ENCODE measurements at places on chromosomes 2 and 18. TPM values are rescaled to one million over a fixed set of nuclear protein-coding genes. Genes with fewer than 3 reads are reported as not detected.

DNA sequence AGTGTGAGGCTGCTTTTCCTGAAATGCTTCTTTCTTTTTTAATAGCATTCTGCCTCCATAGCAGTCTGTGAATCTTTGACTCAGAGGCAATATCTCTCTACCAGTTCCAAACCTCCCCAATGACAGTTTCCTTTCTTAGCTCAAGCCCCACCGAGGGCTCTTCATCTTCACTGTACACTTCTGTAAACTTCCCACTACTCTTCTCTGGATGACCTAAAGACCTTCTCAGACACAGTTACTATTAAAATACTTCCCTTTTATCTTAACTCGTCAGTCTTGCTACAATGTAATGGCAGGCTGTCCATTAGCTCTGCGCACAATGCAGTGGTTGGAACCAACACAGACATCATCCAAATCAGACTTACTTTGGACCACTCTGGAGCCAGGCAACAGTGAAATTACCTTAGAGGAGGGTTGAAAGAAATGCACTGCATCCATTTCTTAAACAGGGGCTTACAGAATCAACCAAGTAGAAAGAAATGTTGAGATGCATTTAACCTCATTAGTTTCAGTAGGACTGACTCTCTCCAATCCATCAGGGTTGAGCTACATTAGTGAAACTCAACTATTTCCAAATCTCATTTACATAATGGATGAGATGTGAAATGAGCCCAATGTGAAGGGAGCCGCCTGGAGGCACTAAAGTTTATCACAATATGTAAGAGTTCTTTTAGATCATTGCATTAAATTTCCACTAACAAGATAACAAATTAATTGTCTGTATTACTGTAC is 343.8 kb downstream of the SETBP1 start:
- H3K4me3 ChIP-seq = no peak overlapping the region
- DNase-seq = no peak
- no peaks in the 10 kb centered on the region for H3K36me3 ChIP-seq
- peaks cover 5% of the 10 kb centered on the region for H3K4me1 ChIP-seq
- H3K27ac ChIP-seq = no peak overlapping the region
- H3K27me3 ChIP-seq = no peaks in the 10 kb centered on the region

Gene CNGA3
- total RNA-seq = not detected

Gene ZSWIM2
- not detected for total RNA-seq

GRCh38 chr2:2188941-2189340 is 142.1 kb downstream of the MYT1L start:
- no peak overlapping the region for H3K27ac ChIP-seq
- no peaks in the 10 kb centered on the region for H3K4me1 ChIP-seq
- no peak overlapping the region for H3K4me3 ChIP-seq
- H3K27me3 ChIP-seq = peaks cover 2% of the 10 kb centered on the region
- DNase-seq = no peak
- H3K36me3 ChIP-seq = no peaks in the 10 kb centered on the region

Gene FRZB
- total RNA-seq = 0.47 TPM

DNA sequence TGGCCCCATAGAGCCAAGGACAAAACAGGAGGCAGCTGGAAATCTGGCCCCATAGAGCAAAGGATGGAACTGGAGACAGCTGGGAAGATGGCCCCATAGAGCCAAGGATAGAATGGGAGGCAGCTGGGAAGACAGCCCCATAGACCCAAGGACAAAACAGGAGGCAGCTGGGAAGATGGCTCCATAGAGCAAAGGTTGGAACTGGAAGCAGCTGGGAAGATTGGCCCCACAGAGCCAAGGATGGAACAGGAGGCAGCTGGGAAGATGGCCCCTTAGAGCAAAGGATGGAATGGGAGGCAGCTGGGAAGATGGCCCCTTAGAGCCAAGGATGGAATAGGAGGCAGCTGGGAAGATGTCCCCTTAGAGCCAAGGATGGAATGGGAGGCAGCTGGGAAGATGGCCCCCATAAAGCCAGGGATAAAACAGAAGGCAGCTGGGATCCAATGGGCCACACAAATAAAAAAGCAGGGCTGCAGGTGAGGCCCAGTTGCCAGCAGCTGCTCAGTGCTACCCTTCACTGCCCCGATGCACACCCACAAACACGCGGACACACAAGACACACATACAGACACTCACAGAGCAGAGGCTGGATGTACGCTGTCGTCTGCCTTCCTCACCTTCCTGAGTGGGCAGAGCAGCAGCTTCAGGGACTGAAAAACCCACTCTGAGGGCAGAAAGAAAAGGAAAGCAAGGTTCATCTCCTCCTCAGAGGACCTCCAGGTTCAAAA is 505.4 kb upstream of the MYT1L start:
- H3K36me3 ChIP-seq = no peaks in the 10 kb centered on the region
- no peak overlapping the region for H3K4me3 ChIP-seq
- H3K27me3 ChIP-seq = no peaks in the 10 kb centered on the region
- H3K27ac ChIP-seq = no peak overlapping the region

DNA sequence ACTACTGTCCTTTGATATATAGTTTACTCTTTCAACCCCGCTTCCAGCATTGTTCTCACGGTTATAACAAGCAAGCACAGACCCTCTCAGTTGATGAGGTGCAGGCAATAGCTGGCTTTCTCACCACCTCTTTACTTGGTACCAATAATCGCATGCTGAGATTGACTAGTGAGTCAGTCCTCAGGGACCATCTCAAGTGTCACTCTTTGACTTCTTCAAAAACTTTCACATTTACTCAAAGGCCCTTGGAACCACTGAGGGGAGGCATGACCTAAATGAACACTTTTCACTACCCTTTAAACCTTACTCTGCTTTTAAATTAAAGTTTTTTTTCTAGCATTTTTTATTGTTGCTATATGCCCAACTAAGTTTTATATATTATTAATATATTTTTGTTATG is 101.8 kb downstream of the DAW1 start:
- no peaks in the 10 kb centered on the region for H3K4me1 ChIP-seq
- H3K36me3 ChIP-seq = no peaks in the 10 kb centered on the region
- H3K27ac ChIP-seq = no peak overlapping the region
- H3K27me3 ChIP-seq = no peaks in the 10 kb centered on the region
- no peak overlapping the region for H3K4me3 ChIP-seq

DNA sequence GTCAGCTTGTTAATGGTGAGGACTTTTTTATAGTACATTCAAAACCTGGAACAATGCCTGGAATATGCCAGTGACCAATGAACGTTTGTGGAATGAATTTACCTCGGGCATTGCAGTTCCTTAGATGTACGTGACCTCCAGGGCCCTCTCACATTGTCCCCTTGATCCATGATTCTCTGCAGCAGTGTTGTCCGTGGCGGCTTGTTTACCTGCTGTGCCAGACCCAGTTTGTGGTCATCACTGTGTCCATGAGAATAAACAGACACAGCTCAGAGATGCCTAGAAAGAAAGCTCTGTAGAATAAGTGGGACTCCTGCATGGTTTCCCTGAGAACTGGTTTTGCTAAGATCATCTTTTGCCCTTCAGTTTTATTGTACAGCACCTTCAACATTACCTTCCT is 1132.2 kb downstream of the DPP10 start:
- no peak for DNase-seq
- H3K4me1 ChIP-seq = no peaks in the 10 kb centered on the region
- no peak overlapping the region for H3K27ac ChIP-seq
- no peaks in the 10 kb centered on the region for H3K27me3 ChIP-seq
- no peak overlapping the region for H3K4me3 ChIP-seq

Gene RAD51AP2
- 0.25 TPM for total RNA-seq

DNA sequence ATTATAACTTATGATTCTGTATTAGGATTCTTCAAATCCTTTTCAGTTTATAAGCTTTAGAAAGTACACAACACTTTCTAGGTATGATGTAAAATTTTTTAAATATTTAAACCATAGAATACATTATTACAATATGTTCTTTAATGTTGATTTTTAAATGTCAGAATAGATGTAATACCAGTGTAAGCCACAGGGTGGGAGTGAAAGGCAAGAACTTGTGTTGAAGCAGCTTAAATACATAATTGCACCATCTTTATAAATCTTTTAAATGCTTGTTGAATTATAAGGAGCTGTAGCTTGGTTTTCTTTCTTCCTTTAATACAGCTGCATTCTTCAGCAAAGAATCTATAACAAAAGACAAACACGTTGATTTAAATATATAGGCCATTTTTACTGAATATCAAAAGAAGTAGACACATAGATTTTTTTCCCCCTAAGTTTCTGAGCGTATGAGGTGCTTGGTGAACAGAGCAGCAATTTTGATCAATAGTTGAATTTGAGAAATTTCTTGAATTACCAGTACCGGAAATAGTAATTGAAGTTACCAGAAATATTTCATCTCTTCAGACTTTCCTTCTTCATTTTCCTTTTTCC is 63.0 kb downstream of the TANK start:
- H3K27ac ChIP-seq = no peak overlapping the region
- no peak for DNase-seq
- no peak overlapping the region for H3K4me3 ChIP-seq
- peaks cover 1% of the 10 kb centered on the region for H3K4me1 ChIP-seq
- H3K36me3 ChIP-seq = peaks cover 2% of the 10 kb centered on the region

DNA sequence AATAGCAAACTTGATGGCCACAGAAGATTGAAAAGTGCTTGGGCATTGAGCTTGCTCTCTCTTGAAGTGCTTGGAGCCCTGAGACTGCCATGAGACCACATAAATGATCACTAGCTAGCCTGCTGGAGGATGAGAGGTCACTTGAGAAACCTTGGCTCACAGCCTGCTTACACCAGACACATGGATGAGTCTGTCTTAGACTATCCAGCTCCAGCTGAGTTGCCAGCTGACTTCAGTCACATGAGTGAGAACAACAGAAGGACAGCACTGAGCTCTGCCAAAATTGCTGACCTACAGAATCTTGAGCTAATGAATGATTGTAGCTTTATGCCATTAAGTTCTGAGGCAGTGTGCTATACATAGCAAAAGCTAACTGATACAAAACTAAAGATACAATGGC is 18.1 kb downstream of the NABP1 start:
- H3K4me3 ChIP-seq = no peak overlapping the region
- no peaks in the 10 kb centered on the region for H3K36me3 ChIP-seq
- DNase-seq = no peak
- H3K27ac ChIP-seq = no peak overlapping the region
- no peaks in the 10 kb centered on the region for H3K27me3 ChIP-seq

- H3K4me3 ChIP-seq = no peak overlapping the region
- no peaks in the 10 kb centered on the region for H3K27me3 ChIP-seq
- no peaks in the 10 kb centered on the region for H3K36me3 ChIP-seq
- no peak for DNase-seq
- H3K4me1 ChIP-seq = no peaks in the 10 kb centered on the region
- no peak overlapping the region for H3K27ac ChIP-seq
These were observed 213.3 kb upstream of the CXCR4 start for GRCh38 chr2:136331226-136331625.

Gene GPR35
- total RNA-seq = 0.50 TPM

Gene HOXD4
- not detected for total RNA-seq

Gene NABP1
- total RNA-seq = 9.9 TPM

DNA sequence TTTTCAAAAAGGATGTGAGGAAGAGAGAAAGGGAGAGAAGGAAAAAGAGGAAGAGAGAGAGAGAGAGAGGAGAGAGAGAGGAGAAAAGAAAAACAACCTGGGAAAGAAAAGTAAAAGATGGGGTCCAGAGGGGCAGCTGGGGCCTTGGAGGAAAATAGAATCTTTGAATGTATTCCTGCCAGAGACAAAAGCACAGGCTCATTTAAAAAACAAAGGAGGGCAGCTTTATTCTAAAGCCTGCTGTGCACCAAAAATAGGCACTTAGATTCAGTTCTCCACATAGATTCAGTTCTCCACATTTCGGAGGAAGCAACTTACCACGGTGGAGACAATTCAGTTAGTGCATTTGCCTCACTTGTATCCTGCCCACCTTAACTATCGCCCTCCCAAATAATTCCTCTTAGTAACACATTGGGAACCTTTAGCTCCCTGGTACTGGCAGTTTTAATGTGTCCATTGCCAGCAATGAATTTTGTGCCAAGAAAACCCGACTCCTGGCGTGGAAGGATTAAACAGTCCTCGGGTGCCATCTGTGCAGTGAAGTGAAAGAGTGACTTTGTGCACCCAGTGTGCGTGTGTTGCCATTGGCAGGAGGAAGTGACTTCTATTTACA is 71.3 kb downstream of the DPP4 start:
- no peaks in the 10 kb centered on the region for H3K27me3 ChIP-seq
- H3K4me3 ChIP-seq = no peak overlapping the region
- H3K4me1 ChIP-seq = no peaks in the 10 kb centered on the region
- no peak overlapping the region for H3K27ac ChIP-seq
- DNase-seq = no peak
- H3K36me3 ChIP-seq = no peaks in the 10 kb centered on the region

DNA sequence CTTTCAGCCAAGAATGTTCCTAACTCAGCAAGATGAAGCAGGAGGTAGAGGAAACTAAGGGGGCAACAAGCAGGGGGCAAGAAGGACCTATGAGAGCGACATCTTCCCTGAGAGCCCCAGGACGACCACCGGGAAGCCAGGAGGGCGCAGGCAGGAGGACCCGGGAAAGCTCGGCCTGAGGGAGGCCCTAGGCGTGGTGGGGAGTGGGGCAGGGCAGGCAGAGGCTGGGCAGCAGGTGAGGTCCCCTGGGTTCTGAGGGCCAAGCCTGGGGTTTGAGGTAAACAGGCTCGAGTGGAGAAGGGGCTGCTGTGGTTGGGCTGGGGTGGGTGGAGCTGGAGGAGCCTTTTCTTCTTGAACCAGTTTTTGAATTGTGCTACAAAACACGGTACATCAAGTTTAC is 1.3 kb upstream of the ALPI start:
- no peak overlapping the region for H3K27ac ChIP-seq
- no peaks in the 10 kb centered on the region for H3K4me1 ChIP-seq
- no peaks in the 10 kb centered on the region for H3K27me3 ChIP-seq
- H3K4me3 ChIP-seq = no peak overlapping the region
- no peak for DNase-seq
- no peaks in the 10 kb centered on the region for H3K36me3 ChIP-seq

Gene ZNF638
- 70.3 TPM for total RNA-seq

DNA sequence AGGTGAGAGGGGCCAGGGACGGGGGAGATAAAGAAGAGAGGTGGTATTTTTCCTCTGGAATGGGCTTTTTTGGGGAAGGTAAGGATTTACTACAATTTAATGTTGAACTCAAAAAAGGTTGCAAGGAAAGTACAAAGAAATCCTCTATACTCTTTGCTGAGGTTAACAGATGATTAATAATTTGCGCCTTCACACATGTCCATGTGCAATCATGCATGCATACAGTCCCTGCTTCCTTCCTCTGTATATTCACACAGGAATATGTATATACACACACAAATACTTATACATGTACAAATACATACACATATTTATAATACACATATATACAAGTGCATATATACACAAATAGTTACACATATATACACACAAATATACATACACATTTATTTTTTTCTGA is 193.4 kb downstream of the NBAS start:
- H3K27ac ChIP-seq = no peak overlapping the region
- no peak for DNase-seq
- H3K36me3 ChIP-seq = peaks cover 3% of the 10 kb centered on the region
- no peaks in the 10 kb centered on the region for H3K27me3 ChIP-seq

GRCh38 chr2:161943011-161943410 is 131.0 kb downstream of the DPP4 start:
- H3K4me1 ChIP-seq = no peaks in the 10 kb centered on the region
- no peak overlapping the region for H3K4me3 ChIP-seq
- no peak overlapping the region for H3K27ac ChIP-seq
- DNase-seq = no peak

Gene APCDD1
- total RNA-seq = 2.8 TPM

All from liver (tissue), 10 donors.